ENCODE measurements at places on chromosomes 4 and X. TPM values are rescaled to one million over a fixed set of nuclear protein-coding genes. Genes with fewer than 3 reads are reported as not detected.

The ZAR1 gene
- polyA plus RNA-seq: not detected

The ARSD gene
- 51.8 TPM for polyA plus RNA-seq

The TREX2 gene
- 1.4 TPM for polyA plus RNA-seq

DNA sequence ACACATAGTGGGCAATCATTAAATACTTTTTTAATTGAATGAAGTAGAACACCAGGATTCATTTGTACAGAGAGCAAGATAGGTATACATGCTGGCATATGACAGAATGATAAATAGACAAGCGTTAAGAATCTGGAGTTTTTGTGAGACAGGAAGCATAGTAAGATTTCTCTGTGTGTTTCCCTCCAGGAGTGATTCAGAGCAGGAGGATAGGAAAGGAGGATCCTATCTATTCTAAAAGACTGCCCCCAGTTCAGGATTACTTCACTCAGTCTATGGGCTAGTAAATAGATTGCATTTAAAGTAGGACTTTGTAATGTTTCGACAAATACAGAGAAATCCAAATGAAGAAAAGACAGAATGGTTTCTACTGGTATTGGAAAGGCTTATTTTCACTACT lies 423.7 kb downstream of the PDGFC start:
- no peak for DNase-seq
- no peak overlapping the region for H3K27ac ChIP-seq
- H3K27me3 ChIP-seq: no peaks in the 10 kb centered on the region
- no peaks in the 10 kb centered on the region for H3K4me1 ChIP-seq

DNA sequence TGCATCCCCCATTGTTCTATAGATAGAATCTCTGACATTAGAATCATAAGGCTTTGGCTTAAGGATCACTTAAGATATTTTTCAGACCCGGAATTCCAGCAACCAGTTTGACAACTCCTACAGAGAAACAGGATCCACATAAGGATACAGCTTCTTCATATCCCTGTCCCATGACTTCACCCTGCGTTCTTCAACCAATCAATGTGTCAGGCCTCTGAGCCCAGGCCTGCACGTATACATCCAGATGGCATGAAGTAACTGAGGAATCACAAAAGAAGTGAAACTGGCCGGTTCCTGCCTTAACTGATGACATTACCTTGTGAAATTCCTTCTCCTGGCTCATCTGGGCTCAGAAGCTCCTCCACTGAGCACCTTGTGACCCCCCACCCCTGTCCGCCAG lies 85.1 kb downstream of the MFAP3L start:
- no peak overlapping the region for H3K27ac ChIP-seq
- no peak for DNase-seq
- H3K4me3 ChIP-seq: no peak overlapping the region
- no peaks in the 10 kb centered on the region for H3K27me3 ChIP-seq
- H3K36me3 ChIP-seq: no peaks in the 10 kb centered on the region
- no peaks in the 10 kb centered on the region for H3K4me1 ChIP-seq

DNA sequence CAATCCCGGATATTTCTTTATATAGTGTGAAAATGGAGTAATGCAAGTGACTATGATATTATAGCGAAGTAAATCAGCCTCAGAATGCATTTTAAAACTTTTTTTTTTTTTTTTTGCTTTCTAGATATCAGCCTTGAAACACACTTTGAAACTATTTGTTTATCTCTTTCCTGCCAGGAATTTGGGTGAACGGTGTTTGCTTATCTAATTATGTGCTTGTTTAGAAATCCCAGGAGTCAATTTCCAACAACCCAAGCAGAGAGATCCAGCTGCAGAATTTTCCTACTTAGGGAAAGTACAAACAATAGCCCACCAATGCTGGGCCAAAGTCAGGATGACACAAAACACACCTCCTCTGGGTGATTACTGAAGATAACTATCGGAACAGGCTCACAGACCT lies 958.8 kb downstream of the PCDH18 start:
- no peak overlapping the region for H3K4me3 ChIP-seq
- H3K27me3 ChIP-seq: no peaks in the 10 kb centered on the region
- no peaks in the 10 kb centered on the region for H3K36me3 ChIP-seq
- no peak for DNase-seq
- no peak overlapping the region for H3K27ac ChIP-seq

GRCh38 chr4:22778547-22779163 lies 85.9 kb downstream of the GBA3 start:
- H3K36me3 ChIP-seq: no peaks in the 10 kb centered on the region
- H3K4me3 ChIP-seq: no peak overlapping the region
- DNase-seq: no peak
- no peaks in the 10 kb centered on the region for H3K4me1 ChIP-seq
- no peaks in the 10 kb centered on the region for H3K27me3 ChIP-seq
- H3K27ac ChIP-seq: no peak overlapping the region

DNA sequence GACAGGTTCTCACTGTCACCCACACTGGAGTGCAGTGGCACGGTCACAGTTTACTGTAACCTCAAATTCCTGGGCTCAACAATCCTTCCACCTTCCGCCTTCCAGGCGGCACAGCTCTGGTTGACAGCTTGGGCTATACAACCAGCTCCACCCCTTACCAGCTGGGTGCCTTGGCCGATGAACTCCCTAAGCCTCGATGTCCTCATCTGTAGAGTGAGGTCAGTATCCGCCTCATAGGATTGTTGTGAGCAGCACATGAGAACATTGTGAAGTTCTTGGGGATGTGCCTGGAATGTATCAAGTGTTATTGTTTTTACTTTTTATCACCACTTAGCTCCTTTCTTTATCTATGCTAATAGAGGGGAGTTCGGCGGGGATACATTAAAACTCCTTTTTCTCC lies 23.3 kb downstream of the UCHL1 start:
- H3K36me3 ChIP-seq: no peaks in the 10 kb centered on the region
- no peak overlapping the region for H3K27ac ChIP-seq
- no peak overlapping the region for H3K4me3 ChIP-seq
- no peak for DNase-seq

- no peak overlapping the region for H3K27ac ChIP-seq
- DNase-seq: no peak
- no peaks in the 10 kb centered on the region for H3K36me3 ChIP-seq
- no peaks in the 10 kb centered on the region for H3K27me3 ChIP-seq
- H3K4me3 ChIP-seq: no peak overlapping the region
- H3K4me1 ChIP-seq: no peaks in the 10 kb centered on the region
Measured at GRCh38 chr4:182649698-182650477, 267.3 kb downstream of the DCTD start.

- no peaks in the 10 kb centered on the region for H3K36me3 ChIP-seq
- H3K27ac ChIP-seq: no peak within 1 kb of the TSS
- peak; percentile 76 for DNase-seq
- peak within 1 kb of the TSS; percentile 45 for H3K4me3 ChIP-seq
- H3K27me3 ChIP-seq: peaks cover 63% of the 10 kb centered on the region
Measured at GRCh38 chr4:42396752-42397634, at the start of gene SHISA3. SHISA3 (plus strand) TSS chr4:42397488; CDS start chr4:42398057, 569 bp downstream.
